Stimulated activated naive B cell treated with anti-CD40 and anti-IgM and Interleukin-4, amounts not matched to agents 10 μg/mL and 1 μg/mL and 100 μg/mL, for 72 hours (primary cell): ENCODE measurements at places on chromosomes 7 and 10.

GRCh38 chr7:40133561-40134427, 628 bp downstream of the MPLKIP start:
- peaks cover 8% of the 10 kb centered on the region for H3K4me1 ChIP-seq
- H3K27ac ChIP-seq: peak overlapping the region; percentile 98
- peaks cover 7% of the 10 kb centered on the region for H3K36me3 ChIP-seq
- H3K27me3 ChIP-seq: no peaks in the 10 kb centered on the region

DNA sequence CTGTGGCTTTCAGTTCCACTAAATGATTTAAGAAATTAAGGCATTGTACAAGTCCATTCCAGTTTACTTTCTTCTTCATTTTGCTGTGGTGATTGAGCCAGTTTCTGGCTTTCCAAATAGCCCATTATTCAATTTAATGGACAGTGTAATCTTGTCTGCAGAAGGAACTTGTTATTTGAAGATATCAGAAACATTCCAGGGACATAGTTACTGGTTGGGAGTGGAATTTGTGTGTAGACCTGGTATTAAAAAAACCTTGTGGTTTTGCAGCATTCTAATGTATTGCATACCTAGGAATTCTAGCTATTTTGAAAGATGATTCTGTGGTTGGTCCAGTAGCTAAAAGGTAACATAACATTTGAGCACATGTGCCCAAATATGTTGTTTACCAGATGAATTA, 72.2 kb downstream of the MCU start:
- H3K4me3 ChIP-seq: no peak overlapping the region
- no peaks in the 10 kb centered on the region for H3K27me3 ChIP-seq
- H3K4me1 ChIP-seq: peaks cover 6% of the 10 kb centered on the region
- no peak for DNase-seq
- no peak overlapping the region for H3K27ac ChIP-seq

DNA sequence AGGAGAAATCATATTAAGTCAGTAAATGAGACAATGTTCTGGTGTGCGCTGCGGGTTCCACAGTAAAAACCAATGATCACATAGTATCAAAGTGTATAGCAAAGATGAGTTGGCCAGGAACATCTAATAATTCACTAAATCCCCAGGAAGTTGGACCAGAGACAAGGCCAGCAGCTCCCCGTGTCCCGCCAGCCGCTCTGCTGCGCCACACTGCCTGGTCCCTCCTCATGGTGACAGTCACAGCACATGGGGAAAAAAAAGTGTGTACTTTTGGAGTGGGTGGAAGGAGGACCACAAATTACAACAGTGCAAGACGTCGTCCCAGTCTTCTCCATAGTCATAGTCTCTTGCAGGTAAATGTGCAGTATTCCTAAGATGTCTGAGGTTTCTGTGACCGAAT, 239.0 kb upstream of the RNF32 start:
- H3K4me1 ChIP-seq: no peaks in the 10 kb centered on the region
- DNase-seq: no peak
- H3K27me3 ChIP-seq: peaks cover 11% of the 10 kb centered on the region
- no peak overlapping the region for H3K4me3 ChIP-seq
- no peak overlapping the region for H3K27ac ChIP-seq
- no peaks in the 10 kb centered on the region for H3K36me3 ChIP-seq

DNA sequence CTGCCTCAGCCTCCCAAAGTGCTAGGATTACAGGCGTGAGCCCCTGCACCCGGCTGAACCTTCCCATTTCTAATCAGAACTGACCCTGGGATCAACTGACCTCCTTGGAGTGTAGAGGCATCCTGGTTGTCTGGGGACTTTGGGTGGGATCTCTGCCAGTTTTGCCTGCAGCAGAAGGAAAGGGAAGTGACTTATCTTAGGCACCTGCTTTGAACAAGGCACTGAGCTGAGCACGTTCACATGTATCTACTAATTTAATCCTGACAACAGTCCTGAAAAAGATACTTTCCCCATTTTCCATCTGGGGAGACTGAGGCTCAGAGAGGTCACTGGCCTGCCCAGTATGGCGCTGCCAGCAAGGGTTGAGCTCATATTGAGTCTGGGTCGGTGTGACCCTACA, 153.4 kb downstream of the CUX1 start:
- H3K27ac ChIP-seq: no peak overlapping the region
- no peaks in the 10 kb centered on the region for H3K27me3 ChIP-seq
- DNase-seq: no peak
- H3K4me1 ChIP-seq: peaks cover 30% of the 10 kb centered on the region

- peaks cover 10% of the 10 kb centered on the region for H3K27me3 ChIP-seq
- H3K36me3 ChIP-seq: no peaks in the 10 kb centered on the region
- H3K4me1 ChIP-seq: no peaks in the 10 kb centered on the region
- no peak overlapping the region for H3K27ac ChIP-seq
Observed at GRCh38 chr10:77391605-77392235, 245.9 kb downstream of the KCNMA1 start.

DNA sequence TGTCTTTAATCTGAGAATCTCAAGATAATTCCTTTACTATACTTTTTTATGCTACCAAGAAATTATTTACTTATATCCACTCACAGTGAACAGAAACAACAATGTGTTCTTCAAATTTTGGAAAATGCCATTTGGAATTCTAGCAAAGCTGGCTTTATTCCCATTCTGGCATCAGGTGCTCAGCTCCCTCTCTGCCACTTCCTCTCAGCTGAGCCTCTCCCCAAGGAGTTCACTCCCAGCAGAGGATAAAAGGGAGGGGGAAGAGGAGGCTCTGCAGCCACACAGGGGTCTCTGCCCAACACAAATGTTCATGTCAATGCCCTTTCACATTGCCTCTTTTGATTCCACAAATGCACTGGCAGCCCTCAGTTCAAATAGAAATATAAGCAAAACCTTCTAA, 116.9 kb downstream of the CPEB3 start:
- H3K4me3 ChIP-seq: no peak overlapping the region
- no peaks in the 10 kb centered on the region for H3K4me1 ChIP-seq
- no peak overlapping the region for H3K27ac ChIP-seq
- DNase-seq: no peak
- H3K36me3 ChIP-seq: peaks cover 18% of the 10 kb centered on the region

DNA sequence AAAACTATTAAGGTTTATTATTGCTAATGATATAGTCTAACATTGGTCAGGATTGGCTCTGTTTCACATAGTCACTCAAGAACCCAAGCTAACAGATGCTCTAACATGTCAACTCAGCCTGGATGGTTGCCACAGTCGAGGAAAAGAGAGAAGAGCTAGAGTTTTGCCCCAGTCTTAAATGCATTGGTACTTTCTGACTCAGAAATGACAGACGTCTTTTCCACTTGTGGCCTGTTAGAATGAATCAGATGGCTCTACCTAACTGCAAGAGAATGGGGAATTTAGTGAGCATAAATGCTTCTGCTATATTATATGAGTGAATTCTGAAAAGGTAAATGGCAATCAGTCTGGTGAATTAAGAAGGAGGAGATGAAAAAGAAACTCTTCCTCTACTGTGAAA, 13.9 kb downstream of the HECTD2 start:
- DNase-seq: no peak
- peaks cover 5% of the 10 kb centered on the region for H3K36me3 ChIP-seq
- no peaks in the 10 kb centered on the region for H3K27me3 ChIP-seq
- H3K4me1 ChIP-seq: peaks cover 7% of the 10 kb centered on the region

DNA sequence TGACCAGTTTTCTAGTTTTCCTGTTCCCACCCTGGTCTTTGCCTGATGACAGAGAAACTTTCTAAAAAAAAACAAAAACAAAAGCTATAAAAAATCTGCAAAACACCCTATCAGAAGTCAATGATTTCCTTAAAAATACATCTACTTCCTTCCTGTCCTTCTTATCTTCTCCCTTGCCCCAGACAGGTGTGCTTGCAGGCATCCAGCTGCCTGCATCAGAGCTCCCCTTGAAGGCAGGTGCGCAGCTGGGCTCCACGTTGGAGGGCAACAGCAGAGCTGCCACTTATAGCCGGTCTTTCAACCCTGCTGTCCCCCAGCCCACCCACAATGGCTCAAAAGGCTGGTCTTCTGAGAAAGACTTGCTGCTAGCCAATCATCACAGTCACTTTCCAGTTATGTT, 29.8 kb downstream of the UBE2D4 start:
- no peaks in the 10 kb centered on the region for H3K4me1 ChIP-seq
- H3K4me3 ChIP-seq: no peak overlapping the region
- no peak overlapping the region for H3K27ac ChIP-seq

GRCh38 chr10:121330563-121330962, 267.7 kb downstream of the FGFR2 start:
- H3K27ac ChIP-seq: no peak overlapping the region
- no peak for DNase-seq
- H3K4me3 ChIP-seq: no peak overlapping the region
- H3K36me3 ChIP-seq: no peaks in the 10 kb centered on the region
- H3K27me3 ChIP-seq: no peaks in the 10 kb centered on the region

DNA sequence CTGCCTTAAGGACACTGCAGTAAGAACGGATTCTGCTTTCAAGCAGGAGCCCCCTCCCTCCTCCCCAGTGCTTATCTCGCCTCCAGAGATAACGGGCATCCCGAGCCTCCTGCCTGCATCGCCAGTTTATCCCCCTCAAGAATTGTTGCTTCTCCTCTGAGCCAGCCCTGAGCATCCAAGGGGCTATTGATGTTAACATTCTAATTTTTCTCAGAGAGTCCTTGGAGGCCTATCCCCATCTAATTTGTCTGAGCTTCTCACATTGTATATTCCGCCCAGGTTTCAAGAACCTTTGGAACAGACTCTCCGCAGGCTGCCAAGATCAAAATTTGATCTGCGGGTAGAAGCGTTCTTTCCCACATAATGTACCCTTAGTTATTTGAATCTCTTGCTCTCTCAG, 180.0 kb downstream of the GFRA1 start:
- H3K4me3 ChIP-seq: no peak overlapping the region
- H3K4me1 ChIP-seq: no peaks in the 10 kb centered on the region
- no peak for DNase-seq
- no peak overlapping the region for H3K27ac ChIP-seq

- peaks cover 10% of the 10 kb centered on the region for H3K4me1 ChIP-seq
- H3K27ac ChIP-seq: no peak overlapping the region
- H3K36me3 ChIP-seq: no peaks in the 10 kb centered on the region
Observed at GRCh38 chr10:77925410-77925794, 1.2 kb downstream of the DLG5 start.

DNA sequence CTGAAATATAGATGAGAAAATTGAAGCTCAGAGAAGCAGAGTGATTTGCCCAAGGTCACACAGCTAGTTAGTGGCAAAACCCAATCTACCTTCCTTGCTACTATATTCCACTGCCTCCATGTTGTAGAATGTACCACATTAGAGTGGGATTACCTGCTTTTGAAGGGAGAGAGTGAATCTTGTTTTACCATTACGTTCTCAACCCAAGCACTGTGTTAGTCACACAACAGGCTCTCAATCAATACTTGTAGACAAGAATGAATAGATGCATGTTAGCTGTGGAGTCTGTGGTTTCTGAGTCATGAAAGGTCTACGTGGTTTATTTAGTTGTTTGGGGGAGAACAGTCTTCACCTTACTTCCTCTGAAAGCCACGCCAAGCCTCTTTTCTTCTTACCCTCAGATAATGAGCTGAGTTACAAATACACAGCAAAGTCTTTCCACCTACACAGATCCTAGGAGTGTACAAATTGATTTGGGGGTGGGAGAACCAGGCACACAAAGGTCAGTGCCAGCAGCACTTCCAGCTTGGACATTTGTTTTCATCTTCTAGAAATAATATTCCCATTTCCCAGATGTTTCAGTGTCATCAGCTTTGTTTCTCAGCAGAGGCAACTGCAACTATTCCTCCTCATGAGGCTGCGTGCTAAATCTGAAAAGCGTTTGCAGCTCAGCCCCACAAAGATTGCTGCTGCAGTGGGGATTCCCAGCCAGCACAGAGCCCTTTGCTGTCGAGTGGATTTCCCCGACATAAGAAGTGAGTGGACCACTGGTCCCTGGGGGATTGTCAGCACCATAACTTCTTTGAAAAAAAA, 71.5 kb upstream of the ADO start:
- peak overlapping the region; percentile 68 for H3K4me3 ChIP-seq
- no peaks in the 10 kb centered on the region for H3K27me3 ChIP-seq
- peaks cover 14% of the 10 kb centered on the region for H3K4me1 ChIP-seq
- no peak overlapping the region for H3K27ac ChIP-seq
- peak; percentile 87 for DNase-seq
- H3K36me3 ChIP-seq: no peaks in the 10 kb centered on the region
